Cardiac muscle cell (in vitro differentiated cells and primary cell): ENCODE measurements at places on chromosomes 3 and 15. TPM values are rescaled to one million over a fixed set of nuclear protein-coding genes. Genes with fewer than 3 reads are reported as not detected.

CCR3 gene
- not detected in 2 replicates for total RNA-seq

DNA sequence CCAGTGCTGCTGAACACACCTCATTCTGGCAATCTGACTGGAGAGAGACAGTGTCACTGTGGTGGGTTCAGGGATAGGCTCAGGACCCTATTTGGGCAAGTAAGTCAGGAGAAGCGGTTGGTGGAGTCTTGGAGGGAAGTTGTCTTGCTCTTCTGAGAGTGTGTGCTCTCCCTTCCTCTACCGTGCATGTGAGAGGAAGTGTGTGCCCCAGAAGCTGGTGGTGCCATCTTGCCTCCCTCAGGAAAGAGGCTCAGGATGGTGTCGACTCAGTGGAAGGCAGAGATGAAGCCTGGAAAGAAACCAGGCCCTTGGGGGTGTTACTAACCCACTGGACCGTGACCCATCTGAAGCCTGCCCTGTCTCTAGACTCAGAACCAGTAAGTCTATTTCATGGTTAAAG lies 6.8 kb upstream of the RARRES1 start:
- DNase-seq, result no peak

- DNase-seq, result no peak
These were observed 41.1 kb downstream of the TSC22D2 start for GRCh38 chr3:150449169-150449721.

LAMB2 gene
- 875 and 1,233 TPM in 2 replicates for total RNA-seq

DNA sequence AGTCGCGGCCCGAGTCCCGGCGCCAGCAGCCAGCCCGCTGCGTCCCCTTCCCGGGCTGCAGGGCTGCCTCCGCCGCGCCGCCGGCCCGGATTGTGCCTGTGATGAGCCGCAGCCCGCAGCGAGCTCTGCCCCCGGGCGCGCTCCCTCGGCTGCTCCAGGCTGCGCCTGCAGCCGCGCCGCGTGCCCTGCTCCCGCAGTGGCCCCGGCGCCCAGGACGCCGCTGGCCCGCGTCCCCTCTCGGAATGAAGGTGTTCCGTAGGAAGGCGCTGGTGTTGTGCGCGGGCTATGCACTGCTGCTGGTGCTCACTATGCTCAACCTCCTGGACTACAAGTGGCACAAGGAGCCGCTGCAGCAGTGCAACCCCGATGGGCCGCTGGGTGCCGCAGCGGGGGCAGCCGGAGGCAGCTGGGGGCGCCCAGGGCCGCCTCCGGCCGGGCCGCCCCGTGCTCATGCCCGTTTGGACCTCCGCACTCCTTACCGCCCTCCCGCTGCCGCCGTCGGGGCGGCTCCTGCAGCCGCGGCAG lies 1.2 kb downstream of the CHST2 start:
- DNase-seq, result peak; percentile 47

GRCh38 chr15:29822100-29822683 lies at the start of gene TJP1:
TJP1 (minus strand) TSS chr15:29822468; CDS start chr15:29822028, 440 bp downstream.
- DNase-seq, result peak; percentile 86

- DNase-seq, result no peak
These were observed 1273.6 kb upstream of the GBE1 start for GRCh38 chr3:83034806-83035703.

- DNase-seq, result no peak
These were observed 435.8 kb downstream of the SHQ1 start for GRCh38 chr3:72412340-72412956.

DNA sequence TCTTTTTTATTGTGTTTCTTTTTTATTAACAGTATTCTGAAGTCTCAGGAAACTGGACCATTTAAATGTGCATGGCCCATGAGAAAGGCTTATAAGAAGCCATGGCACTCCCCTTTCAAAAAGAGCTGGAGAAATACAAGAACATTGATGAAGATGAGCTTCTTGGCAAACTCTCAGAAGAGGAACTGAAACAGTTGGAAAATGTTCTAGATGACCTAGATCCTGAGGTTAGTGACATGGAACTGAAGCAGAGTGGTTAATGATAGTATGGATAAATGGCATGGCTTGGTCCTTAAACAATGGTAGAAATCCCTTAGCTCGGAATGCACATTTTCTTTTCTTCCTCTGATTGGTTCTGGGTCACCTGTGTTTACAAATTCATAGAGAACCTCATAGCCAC lies 14.9 kb downstream of the TMOD2 start:
- DNase-seq, result no peak

DNA sequence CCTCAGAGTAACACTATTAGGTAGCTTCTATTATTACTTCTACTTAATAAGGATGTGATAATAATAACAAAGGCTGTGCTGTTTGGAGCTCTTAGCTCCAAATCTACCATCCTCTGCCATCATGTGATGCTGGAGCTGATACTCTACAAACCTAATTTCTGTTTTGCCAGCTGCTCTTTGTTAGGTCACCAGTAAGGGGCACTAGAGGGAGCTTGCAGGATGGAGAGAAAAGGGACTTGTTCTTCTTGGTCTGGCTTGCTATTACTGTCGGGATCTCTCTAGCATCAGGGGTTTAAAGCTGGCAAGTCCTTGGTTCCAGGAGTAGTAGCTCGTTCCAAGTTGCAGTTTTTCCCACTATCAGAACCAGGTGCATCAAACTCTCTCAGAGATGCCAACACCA lies 194.9 kb upstream of the KBTBD8 start:
- no peak for DNase-seq

GRCh38 chr3:23999012-23999641 lies 54.0 kb downstream of the NR1D2 start:
- peak; percentile 75 for DNase-seq

- DNase-seq, result no peak
These were observed 325.2 kb upstream of the NR2E3 start for GRCh38 chr15:71485094-71485693.

COL6A6 gene
- 0.60 and 1.1 TPM in 2 replicates for total RNA-seq

- no peak for DNase-seq
These were observed 56.9 kb upstream of the SLCO2A1 start for GRCh38 chr3:134086616-134087015.

DNA sequence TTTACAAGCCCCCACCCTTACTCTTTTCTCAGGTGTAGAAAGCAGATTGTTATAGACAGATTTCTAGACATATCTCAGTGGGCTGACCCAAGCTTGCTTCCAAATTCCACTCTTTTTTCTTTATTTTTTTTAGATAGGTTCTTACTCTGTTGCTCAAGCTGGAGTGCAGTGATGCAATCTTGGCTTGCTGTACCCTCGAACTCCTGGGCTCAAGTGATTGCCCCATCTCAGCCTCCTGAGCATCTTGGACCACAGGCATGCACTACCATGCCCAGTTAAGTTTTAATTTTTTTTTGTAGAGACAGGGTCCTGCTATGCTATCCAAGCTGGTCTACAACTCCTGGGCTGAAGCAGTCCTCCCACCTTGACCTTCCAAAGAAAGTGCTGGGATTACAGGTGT lies 53.5 kb upstream of the ADAMTS9 start:
- no peak for DNase-seq

DNA sequence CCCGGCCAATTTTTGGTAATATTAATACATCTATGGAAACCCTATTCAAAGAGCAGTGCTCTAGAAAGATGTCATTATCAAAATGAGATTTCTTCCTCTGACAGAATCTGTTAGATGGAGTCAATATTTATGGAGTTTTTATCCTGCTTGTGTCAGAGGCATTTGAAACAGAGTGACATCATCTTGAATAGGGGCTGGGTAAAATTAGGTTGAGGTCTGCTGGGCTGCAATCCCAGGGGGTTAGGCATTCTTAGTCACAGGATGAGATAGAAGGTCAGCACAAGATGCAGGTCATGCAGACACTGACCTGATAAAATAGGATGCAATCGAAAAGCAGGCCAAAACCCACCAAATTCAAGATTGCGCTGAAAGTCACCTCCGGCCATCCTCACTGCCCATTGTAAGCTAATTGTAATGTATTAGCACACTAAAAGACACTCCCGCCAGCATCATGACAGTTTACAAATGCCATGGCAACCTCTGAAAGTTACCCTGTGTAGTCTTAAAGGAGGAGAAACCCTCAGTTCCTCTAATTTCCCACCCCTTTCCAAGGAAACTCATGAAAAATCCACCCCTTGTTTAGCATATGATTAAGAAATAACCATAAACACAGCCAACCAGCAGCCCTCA lies 27.3 kb upstream of the CCDC50 start:
- DNase-seq, result no peak

HAPLN3 gene
- total RNA-seq, result 9.9 and 21.7 TPM in 2 replicates

GOLGA6L10 gene
- total RNA-seq, result 0.12 and 0.28 TPM in 2 replicates

- DNase-seq, result peak; percentile 25
These were observed 3.0 kb downstream of the SMC4 start for GRCh38 chr3:160402221-160403027.

GRCh38 chr3:16978234-16978920 lies 93.6 kb downstream of the PLCL2 start:
- DNase-seq, result no peak

- DNase-seq, result no peak
These were observed 407.5 kb upstream of the THBS1 start for GRCh38 chr15:39173426-39173825.

DNA sequence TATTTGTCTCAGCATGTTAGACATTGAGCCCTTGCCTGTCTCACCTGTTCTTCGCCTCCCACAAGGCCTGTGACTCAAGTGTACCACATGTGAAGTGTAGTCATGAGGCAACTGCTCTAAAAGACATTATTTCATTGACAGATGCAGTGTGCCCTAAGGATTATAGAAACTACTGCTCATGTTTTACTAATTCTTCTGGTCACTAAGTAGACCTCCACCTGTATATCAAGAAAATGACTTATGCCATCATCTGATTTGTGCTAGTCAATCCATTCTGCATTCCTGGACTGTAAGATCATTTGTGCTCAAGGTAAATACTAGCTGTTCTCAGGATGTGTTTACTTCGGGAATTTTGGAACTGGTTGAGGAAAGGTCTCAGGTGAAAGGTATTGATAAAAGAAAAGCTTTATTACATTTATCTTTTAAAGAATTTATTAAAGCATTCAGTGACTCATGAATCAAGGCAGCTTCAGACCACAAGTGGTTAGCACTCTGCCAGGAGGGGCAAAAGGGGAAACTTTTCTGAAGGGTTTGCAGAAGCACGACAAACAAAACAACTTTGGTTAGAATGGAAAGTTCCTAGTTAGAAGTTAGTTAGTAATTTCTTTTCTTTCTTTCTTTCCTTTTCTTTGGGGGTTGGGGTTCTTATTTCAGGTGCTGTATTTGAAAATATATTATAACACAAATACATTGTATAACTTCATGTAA lies 465.3 kb upstream of the CBLB start:
- no peak for DNase-seq

DNA sequence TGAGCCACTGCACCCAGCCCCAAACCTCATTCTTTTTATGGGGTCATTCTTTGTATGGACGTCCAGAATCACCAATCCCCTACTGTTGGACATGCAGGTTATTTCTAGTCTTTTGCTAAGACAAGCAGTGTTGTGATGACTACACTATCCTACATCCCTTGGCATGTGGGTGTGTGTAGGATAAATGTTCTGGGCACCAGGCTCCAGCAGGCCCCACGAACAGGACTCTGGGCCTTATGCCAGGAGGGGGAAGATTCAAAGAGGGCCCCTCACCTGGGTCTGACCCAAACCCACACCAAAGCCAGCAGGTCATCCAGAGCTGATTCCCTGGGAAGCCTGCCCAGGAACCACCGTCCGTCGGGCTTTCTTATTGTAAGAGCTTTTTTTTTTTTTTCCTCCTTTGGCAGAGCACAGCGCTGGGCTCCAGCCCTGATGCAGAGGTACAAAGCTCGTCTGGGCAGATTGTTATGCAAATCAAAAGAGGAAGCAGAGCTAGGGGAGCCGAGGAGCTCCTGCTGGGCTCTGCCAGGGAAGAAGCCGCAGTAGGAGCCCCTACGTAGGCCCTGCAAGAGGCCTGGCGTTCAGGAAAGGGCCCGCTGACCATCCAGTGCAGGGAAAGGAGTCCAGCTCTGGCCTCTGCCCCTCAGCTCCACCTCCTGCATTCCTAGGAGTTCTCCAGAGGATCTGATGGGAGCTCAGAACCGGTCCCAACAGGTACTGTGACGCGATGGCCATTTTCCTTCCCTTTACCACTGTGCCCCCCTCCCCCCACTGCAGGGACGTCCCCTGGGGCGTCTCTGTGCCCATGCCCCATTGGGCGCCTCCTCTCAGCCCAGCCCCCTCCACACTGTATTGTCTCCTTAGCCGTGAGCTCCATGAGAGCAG lies 29.0 kb upstream of the FURIN start:
- no peak for DNase-seq

CKMT1A gene
- 1.4 and 5.9 TPM in 2 replicates for total RNA-seq

DNA sequence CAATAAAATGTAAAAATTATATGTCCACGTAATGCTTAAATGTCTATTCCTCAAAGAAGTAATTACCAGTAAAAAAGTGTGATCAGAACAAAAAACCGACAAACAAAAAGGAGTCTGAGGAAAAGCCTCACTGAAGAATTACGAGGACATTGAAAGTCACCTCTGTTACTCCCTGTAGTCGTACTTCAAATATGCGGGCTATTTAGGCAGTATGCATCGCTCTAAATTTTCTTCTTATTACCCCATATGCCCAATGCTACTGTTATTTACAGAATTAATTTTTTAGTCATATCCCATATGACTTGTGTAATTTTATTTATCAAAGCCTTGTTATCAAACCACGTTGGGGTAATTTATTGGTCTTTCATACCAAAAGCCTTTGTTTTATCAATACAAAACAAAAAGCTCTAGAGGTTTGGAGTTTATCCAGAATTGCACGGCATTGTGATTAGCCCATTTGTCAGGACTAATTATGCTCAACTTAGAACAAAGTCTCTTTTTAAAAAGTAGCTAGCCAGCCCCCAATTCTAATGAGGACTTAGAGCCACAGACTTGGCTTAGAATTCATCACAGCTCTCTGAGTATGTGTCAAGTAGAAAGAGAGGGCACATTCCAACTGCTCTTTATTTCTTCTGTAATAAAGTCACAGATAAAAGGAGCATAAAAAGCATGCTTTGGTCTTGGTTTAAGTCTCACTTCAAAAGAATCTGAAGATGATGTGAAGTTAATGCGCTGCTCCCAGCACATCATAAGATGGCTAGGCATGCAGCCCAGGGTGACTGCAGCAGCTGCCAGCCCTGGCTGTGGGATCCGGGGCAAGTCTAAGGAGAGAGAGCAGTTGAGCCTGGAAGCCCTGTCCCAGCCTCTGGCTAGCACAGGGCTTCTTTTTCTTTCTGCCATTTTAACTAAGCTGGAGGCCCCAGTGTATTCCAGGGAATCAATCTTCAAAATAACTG lies 521.0 kb downstream of the GABRG3 start:
- no peak for DNase-seq

TGM5 gene
- not detected in 2 replicates for total RNA-seq
